Upper lobe of right lung (tissue), 1 donor: ENCODE measurements at places on chromosomes 16 and 17. TPM values are rescaled to one million over a fixed set of nuclear protein-coding genes. Genes with fewer than 3 reads are reported as not detected.

CDC6 gene
- 1.4 TPM for total RNA-seq

HLF gene
- 31.8 TPM for total RNA-seq

TAC4 gene
- total RNA-seq = not detected

KRT20 gene
- not detected for total RNA-seq

TEKT5 gene
- total RNA-seq = not detected

TIMP2 gene
- 318 TPM for total RNA-seq

FSCN2 gene
- total RNA-seq = 3.6 TPM

CCL18 gene
- total RNA-seq = 31.9 TPM

GRCh38 chr17:9022573-9023391, 1.5 kb downstream of the NTN1 start:
- H3K36me3 ChIP-seq = no peaks in the 10 kb centered on the region
- DNase-seq = no peak
- no peak overlapping the region for H3K27ac ChIP-seq
- peak overlapping the region; percentile 64 for H3K4me3 ChIP-seq
- H3K27me3 ChIP-seq = peaks cover 81% of the 10 kb centered on the region
- H3K4me1 ChIP-seq = peaks cover 21% of the 10 kb centered on the region

- no peak for DNase-seq
- H3K4me1 ChIP-seq = peaks cover 8% of the 10 kb centered on the region
- H3K27me3 ChIP-seq = no peaks in the 10 kb centered on the region
- H3K36me3 ChIP-seq = no peaks in the 10 kb centered on the region
Observed at GRCh38 chr16:9042964-9043680, 48.3 kb upstream of the HAPSTR1 start.

DNA sequence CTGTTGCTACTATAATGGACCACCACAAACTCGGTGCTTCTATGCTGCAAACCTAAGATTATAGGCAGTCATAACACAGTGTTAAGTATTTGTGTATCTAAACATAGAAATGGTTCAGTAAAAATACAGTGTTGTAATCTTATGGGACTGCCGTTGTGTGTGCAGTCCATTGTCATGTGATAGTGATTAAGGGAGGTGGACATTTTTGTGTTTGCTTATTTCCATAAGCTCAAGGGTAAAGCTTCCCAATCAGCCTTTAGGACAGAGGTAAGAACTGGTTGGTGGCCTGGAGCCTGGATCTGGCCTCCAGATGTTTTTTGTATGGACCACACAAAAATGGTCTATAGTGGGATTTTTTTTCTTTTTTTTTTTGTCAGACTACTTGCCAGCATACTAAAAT, 29.9 kb downstream of the WWOX start:
- no peaks in the 10 kb centered on the region for H3K36me3 ChIP-seq
- H3K27me3 ChIP-seq = no peaks in the 10 kb centered on the region
- H3K27ac ChIP-seq = no peak overlapping the region
- no peak for DNase-seq
- peaks cover 8% of the 10 kb centered on the region for H3K4me1 ChIP-seq
- no peak overlapping the region for H3K4me3 ChIP-seq

GRCh38 chr16:12541672-12542071, 262.0 kb downstream of the CPPED1 start:
- no peaks in the 10 kb centered on the region for H3K4me1 ChIP-seq
- no peaks in the 10 kb centered on the region for H3K36me3 ChIP-seq
- H3K27me3 ChIP-seq = no peaks in the 10 kb centered on the region
- no peak overlapping the region for H3K4me3 ChIP-seq

- peak overlapping the region; percentile 71 for H3K27ac ChIP-seq
- H3K4me3 ChIP-seq = peak overlapping the region; percentile 52
- DNase-seq = peak; percentile 79
- H3K27me3 ChIP-seq = no peaks in the 10 kb centered on the region
- H3K36me3 ChIP-seq = no peaks in the 10 kb centered on the region
Observed at GRCh38 chr17:78131172-78132083, 857 bp downstream of the TMC8 start.

DNA sequence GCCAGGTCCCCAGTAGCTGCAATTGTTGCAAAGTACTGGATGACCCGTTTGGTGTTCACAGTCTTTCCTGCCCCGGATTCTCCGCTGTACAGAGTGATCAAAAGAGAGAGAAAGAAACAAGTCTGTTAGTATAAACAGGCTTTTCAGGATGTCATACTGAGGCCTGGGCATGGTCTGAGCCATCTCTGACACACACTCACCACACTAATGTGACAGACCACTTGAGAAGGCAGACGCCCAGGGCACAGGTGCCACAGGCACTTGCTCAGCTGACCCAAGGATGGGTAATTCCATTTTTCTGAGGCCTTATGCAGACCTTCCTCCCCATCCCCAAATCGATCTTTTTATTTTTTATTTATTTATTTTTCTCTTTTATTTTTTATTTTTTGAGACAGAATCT, 7.5 kb downstream of the MYH3 start:
- no peak overlapping the region for H3K27ac ChIP-seq
- no peak for DNase-seq
- no peaks in the 10 kb centered on the region for H3K27me3 ChIP-seq
- peaks cover 2% of the 10 kb centered on the region for H3K36me3 ChIP-seq
- H3K4me1 ChIP-seq = no peaks in the 10 kb centered on the region

DNA sequence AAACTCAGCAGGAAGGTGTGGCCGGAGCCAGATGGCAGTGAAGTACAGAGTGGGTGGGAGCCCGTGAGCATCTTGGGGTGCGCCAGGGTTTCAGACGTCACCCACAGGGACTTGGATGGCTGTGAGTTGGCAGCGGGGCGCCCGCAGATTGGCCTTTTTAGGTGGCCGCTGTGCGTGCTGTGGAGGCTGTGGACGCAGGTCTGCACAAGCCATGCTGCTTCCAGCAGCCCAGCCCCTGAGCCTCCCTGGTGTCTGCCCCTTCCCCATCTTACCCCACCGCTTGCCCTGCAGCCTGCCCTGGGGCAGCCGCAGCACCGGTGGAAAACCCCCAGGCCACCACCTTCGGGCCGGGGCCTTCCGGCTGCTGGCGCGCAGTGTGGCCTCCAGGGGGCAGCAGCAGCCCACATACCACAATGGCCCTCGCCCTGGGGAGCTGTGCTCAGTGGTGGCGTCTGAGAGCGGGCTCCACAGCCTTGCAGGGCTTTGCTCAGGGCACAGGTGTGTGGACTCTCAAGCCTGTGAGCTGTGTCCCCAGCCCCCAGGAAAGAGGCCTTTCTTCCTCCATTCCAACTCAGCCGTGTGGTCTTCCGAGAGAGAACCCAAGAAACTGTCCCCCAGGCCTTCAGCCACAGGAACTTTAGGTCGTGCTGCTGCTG, 11.8 kb downstream of the ENDOV start:
- H3K4me1 ChIP-seq = peaks cover 6% of the 10 kb centered on the region
- H3K27me3 ChIP-seq = no peaks in the 10 kb centered on the region
- H3K27ac ChIP-seq = no peak overlapping the region
- DNase-seq = peak; percentile 88
- no peak overlapping the region for H3K4me3 ChIP-seq

- H3K27ac ChIP-seq = no peak overlapping the region
- no peaks in the 10 kb centered on the region for H3K36me3 ChIP-seq
- no peak for DNase-seq
- H3K27me3 ChIP-seq = peaks cover 60% of the 10 kb centered on the region
Observed at GRCh38 chr16:73546341-73546845, 498.5 kb upstream of the ZFHX3 start.

DNA sequence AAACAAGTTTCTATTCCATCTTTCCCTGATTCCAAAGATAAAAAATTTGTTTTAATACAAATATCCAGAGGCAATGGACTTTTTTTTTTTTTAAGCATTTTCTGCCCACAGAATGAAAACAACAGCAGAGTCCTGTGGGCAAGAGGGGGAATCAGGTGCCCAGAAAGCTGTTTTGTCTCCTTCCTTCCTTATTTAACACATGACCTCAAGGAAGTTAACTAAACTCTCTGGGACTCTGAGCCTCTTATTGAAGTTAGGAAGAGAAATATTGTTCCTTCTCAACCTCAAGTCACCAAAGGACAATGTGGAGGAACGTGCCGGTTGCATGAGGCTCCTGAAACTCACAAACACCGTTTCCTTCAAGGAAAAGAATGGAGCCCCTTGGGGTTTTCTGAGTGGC, 34.9 kb downstream of the LITAF start:
- DNase-seq = no peak
- no peaks in the 10 kb centered on the region for H3K27me3 ChIP-seq
- H3K36me3 ChIP-seq = peaks cover 97% of the 10 kb centered on the region
- peak overlapping the region; percentile 66 for H3K27ac ChIP-seq

DNA sequence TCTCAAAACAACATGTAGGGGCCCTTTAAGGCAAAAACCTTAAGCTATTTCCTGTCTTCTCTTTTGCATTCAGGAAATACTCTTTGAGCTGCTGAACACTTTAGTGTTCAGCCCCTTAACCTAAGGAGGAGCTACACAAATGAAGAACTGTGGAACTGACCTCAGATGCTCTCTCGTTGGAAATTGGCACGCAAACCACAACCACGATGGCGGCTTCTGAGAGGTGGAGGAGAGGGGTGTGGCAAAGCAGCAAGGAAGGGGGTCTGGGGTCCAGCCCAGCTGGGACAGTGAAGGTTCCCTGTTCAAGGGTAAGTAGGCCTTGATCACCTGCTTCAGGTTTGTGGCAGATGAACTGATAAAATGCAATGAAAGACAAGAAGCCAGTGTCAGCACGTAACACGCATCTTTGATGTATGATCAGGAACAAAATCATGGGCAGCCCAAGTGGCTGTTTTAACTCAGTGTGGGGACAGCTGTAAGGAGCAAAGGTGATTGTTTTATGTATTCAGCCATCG, 291.6 kb upstream of the TNRC6C start:
- H3K27me3 ChIP-seq = no peaks in the 10 kb centered on the region
- no peaks in the 10 kb centered on the region for H3K4me1 ChIP-seq
- no peak overlapping the region for H3K27ac ChIP-seq
- DNase-seq = peak; percentile 33
- H3K4me3 ChIP-seq = peak overlapping the region; percentile 11

- H3K27me3 ChIP-seq = no peaks in the 10 kb centered on the region
- H3K27ac ChIP-seq = no peak overlapping the region
- no peaks in the 10 kb centered on the region for H3K36me3 ChIP-seq
- H3K4me1 ChIP-seq = no peaks in the 10 kb centered on the region
- DNase-seq = no peak
Observed at GRCh38 chr17:12388226-12388625, 277.5 kb upstream of the MYOCD start.

DNA sequence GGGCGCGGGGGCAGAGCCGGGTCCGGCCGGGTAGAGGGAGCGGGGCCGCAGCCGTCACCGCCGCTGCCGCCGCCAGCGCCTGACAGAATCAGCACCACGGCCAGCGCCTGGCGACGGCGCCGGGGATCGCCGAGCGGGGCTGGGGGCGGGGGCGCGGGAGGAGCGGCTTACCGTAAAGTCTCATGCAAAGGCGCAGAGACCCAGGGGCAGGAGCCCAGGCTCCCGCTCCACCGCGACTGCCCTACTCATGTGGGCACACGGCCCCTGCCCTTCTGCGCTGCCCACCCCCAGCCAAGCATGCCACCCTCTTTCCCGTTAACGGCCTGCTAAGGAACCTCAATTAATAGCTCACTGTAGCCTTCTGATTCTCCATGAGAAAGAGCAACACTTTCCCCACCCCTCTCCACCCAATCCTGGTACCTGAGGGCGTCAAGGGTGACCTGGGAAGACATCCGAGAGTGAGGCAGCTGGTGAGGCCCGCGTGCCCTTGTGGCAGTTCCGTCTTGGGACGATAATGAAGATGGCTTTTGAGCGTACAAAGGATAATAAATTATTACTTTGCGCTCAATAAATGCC, at the start of gene SEZ6:
TSS of gene SEZ6 (minus strand) at position 98 of the 576 bp plus-strand sequence. CDS start 164 bp downstream, outside the sequence.
- no peak within 1 kb of the TSS for H3K27ac ChIP-seq
- DNase-seq = peak; percentile 88
- peaks cover 51% of the 10 kb centered on the region for H3K27me3 ChIP-seq
- no peaks in the 10 kb centered on the region for H3K36me3 ChIP-seq
- no peak within 1 kb of the TSS for H3K4me3 ChIP-seq

DNA sequence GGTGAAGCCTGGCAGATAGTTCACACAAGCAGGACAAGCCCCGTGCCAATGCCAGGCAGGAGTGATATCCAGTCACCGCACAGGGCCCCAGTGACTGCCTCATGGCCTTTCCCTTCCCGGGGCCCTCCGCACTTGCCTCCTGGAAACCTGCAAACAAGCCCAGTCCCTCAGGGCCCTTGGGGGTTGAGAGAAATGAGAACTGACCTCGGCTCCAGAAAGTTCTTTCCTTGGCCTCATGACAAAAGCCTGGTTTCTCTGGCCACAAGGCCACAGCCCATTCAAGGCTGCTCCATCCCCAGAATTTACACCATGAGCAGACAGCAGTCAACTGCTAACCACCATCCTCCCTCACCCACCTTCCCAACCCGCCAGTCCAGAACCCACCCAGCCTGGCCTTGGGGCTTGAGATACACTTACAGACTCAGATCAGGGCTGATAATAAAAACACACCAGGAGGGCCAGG, 77.6 kb downstream of the CCDC182 start:
- no peak overlapping the region for H3K4me3 ChIP-seq
- H3K27me3 ChIP-seq = no peaks in the 10 kb centered on the region
- peaks cover 8% of the 10 kb centered on the region for H3K4me1 ChIP-seq
- peak; percentile 47 for DNase-seq

- no peak overlapping the region for H3K4me3 ChIP-seq
- no peak for DNase-seq
- peaks cover 4% of the 10 kb centered on the region for H3K4me1 ChIP-seq
- H3K27me3 ChIP-seq = no peaks in the 10 kb centered on the region
- H3K36me3 ChIP-seq = no peaks in the 10 kb centered on the region
Observed at GRCh38 chr17:68800751-68801150, 154.4 kb downstream of the ABCA8 start.

- no peak overlapping the region for H3K27ac ChIP-seq
- DNase-seq = no peak
- no peak overlapping the region for H3K4me3 ChIP-seq
- no peaks in the 10 kb centered on the region for H3K36me3 ChIP-seq
Observed at GRCh38 chr16:81547939-81548216, 103.3 kb downstream of the CMIP start.

DNA sequence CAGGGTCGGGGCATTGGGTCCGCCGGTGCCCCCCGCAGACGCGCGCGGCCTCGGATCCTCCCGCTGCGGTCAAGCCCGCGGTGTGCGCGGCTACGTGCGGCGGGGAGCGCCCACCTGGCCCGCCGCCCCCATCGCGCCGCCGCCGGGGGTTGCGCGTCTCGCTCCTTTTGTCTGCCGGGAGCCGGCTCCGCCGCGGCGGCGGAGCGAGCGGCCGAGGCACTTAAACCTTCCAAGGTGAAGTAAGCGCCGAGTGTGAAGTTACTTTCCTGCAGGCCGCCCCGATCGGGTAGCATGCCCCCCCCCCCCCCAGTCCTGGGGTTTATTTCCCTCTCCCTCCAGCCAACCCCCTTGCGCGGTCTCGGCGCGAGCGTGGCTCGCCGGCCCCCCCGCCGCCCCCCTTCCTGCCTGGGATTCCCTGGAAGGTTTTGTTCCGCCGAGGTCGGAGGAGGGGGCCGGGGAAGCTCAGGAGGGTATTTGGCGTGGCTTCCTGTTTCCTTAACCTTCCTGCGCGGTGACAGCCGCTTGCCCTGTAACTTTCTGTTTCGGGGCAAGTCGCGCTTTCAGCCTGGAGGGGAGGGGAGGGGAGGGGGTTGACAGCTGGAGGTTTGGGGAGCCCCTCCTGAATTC, 56.6 kb upstream of the GSE1 start:
- DNase-seq = peak; percentile 88
- H3K27ac ChIP-seq = peak overlapping the region; percentile 95
- peaks cover 40% of the 10 kb centered on the region for H3K4me1 ChIP-seq
- H3K4me3 ChIP-seq = peak overlapping the region; percentile 87

GRCh38 chr17:74527081-74527480, 4.2 kb downstream of the CD300LB start:
- DNase-seq = no peak
- no peak overlapping the region for H3K4me3 ChIP-seq
- H3K36me3 ChIP-seq = no peaks in the 10 kb centered on the region
- H3K4me1 ChIP-seq = no peaks in the 10 kb centered on the region
- H3K27me3 ChIP-seq = no peaks in the 10 kb centered on the region
